Articular chondrocyte of knee joint (primary cell): ENCODE measurements at places on chromosomes 11 and 22. TPM values are rescaled to one million over a fixed set of nuclear protein-coding genes. Genes with fewer than 3 reads are reported as not detected.

CRYBA4 gene
- not detected in 2 replicates for total RNA-seq

SLC6A5 gene
- not detected in 2 replicates for total RNA-seq

KCNK4 gene
- total RNA-seq = 0.11 TPM in 1 of 2 replicates, not detected in the other

CDKN1C gene
- 10.1 and 11.9 TPM in 2 replicates for total RNA-seq

RAG2 gene
- not detected in 2 replicates for total RNA-seq

FGF4 gene
- not detected in 2 replicates for total RNA-seq

OR8J3 gene
- total RNA-seq = not detected in 2 replicates

APOBEC3F gene
- 4.1 and 7.8 TPM in 2 replicates for total RNA-seq

LIN7C gene
- 89.2 and 95.8 TPM in 2 replicates for total RNA-seq

SCO2 gene
- total RNA-seq = 2.5 TPM in 2 replicates

PLAAT2 gene
- not detected in 2 replicates for total RNA-seq

OLFML1 gene
- 1.3 and 6.7 TPM in 2 replicates for total RNA-seq

USH1C gene
- not detected in 2 replicates for total RNA-seq

BTG4 gene
- total RNA-seq = not detected in 2 replicates

BDNF gene
- 5.0 and 6.1 TPM in 2 replicates for total RNA-seq

MOGAT2 gene
- total RNA-seq = 0.13 TPM in 1 of 2 replicates, not detected in the other
